ENCODE measurements at places on chromosomes 5 and 9.

GRCh38 chr5:26231316-26231715 lies 807.1 kb downstream of the CDH9 start:
- DNase-seq, result no peak

GRCh38 chr9:123821619-123822018 lies 108.3 kb downstream of the DENND1A start:
- DNase-seq, result no peak

- DNase-seq, result no peak
Observed at GRCh38 chr5:17157916-17158529, 59.4 kb upstream of the BASP1 start.

GRCh38 chr9:98964201-98964600 lies 20.5 kb downstream of the COL15A1 start:
- no peak for DNase-seq

DNA sequence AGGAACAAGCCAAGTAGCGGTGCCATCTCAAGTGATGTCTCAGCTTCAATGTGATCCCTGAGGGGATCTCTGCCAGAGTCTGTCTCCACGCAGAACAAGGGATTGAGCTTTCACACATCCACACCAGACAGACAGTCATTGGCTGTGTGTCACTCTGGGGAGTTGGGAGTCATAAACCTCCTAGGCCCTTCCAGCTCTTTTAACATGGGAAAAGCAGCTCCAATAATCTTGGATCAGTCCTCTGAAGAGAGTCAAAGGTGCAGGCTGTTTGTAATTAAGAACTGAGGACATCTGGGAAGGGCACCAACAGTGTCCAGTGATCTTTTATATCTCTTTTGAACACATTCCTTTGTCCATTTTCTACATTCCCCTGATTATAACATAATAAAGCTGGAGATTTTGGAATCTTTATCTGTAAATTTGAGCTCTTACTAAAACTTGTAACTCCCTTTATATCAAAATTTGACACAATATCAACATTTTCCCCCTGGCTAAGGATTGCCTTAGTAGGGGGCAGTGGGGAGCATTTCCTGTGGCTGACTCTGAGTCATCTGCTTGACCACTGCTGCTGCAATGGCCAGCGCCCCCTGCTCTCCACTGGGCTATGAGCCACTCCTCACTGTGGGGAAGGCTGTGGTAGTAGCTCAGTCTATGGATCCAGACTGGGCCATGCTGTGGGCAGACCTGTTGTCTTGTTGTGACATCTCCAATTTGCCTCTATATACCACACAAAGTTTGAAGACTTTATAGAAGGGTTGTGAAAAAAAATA lies 284.4 kb downstream of the OSTF1 start:
- DNase-seq, result no peak

DNA sequence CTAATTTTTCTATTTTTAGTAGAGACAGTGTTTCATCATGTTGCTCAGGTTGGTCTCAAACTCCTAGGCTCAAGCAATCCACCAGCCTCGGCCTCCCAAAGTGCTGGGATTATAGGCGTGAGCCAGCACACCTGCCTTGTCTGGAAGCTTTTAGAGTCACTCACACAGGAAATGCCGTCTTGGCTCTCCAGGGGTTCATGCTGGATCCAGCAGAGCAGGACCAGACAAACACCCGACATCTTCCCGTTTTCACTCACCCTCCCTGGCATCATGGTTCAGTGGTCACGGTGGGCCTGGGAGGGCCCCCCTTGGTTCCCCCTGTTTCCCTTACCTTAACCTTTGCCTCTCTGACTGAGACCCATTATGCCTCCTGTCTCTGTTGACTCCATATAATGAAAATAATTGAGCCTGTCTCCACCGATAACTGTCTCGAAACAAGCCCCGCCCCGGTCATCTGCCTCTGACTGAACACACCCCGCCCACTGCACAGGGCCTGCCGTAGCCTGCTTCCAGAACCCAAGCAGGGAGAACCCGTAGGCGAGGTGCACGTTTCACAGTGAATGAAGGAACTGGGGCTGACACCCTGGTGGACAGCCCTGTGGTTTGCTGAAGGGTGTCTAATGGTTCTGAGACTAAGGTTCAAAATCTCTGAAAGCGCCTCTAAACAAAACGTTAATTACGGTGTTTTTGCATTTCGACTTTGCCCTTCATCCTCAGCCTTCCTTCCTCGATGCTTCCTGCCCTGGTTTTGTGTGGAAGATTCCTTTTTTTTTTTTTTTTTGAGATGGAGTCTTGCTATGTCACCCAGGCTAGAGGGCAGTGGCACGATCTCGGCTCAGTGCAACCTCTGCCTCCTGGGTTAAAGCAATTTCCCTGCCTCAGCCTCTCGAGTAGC lies 39.7 kb upstream of the SPRY4 start:
- DNase-seq, result no peak
